ENCODE measurements at places on chromosomes 5 and 9.

GRCh38 chr9:135338546-135338945 lies 141.0 kb upstream of the PPP1R26 start:
- no peak for DNase-seq

GRCh38 chr5:9348401-9348996 lies 197.4 kb downstream of the SEMA5A start:
- no peak for DNase-seq

DNA sequence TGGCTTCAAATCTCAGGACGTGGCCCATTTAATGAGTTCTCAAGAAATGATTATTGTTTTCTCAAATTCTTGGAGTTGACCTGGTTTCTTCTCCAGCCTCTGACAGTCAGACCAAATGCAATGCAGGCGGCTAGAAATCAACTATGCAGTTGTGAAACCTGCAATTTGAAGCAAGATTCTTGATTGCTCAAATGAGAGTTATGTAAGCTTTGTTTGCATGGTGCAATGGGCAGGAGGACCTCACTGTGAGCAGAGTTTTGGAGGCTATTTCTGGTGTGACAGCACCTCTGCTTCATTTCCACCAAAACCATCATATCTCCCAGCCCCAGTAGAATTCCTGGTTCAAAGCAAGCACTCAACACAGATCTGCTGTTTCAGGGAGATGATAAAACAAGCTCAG lies 500.0 kb upstream of the KLF4 start:
- DNase-seq: no peak

GRCh38 chr5:118552146-118552545 lies 436.2 kb downstream of the DTWD2 start:
- no peak for DNase-seq

- no peak for DNase-seq
Measured at GRCh38 chr9:137083394-137084004, 3.3 kb upstream of the MAN1B1 start.

- DNase-seq: no peak
Measured at GRCh38 chr5:165187815-165188214, 1682.4 kb downstream of the MAT2B start.

GRCh38 chr9:3824581-3824980 lies 298.8 kb upstream of the RFX3 start:
- DNase-seq: no peak

DNA sequence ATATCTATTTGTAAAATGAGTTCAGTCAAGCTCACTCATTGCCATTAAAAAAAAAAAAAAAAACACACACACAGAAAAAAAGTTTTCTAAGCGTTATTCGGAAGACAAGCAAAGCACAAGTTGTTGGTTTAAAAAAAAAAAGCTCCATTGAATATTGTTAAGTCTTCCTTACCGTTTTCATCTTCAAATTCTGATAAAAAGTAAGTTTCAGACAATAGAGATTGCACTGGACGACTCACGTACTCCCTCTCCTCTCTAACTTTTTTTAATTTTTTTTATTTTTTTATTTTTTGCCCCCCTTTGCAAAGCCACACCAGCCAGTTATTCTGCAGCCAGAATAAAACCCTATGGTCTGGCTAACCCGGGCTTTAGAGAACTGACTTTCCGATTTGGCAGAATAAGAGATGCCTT lies 544 bp downstream of the ADAMTS6 start:
- DNase-seq: no peak

DNA sequence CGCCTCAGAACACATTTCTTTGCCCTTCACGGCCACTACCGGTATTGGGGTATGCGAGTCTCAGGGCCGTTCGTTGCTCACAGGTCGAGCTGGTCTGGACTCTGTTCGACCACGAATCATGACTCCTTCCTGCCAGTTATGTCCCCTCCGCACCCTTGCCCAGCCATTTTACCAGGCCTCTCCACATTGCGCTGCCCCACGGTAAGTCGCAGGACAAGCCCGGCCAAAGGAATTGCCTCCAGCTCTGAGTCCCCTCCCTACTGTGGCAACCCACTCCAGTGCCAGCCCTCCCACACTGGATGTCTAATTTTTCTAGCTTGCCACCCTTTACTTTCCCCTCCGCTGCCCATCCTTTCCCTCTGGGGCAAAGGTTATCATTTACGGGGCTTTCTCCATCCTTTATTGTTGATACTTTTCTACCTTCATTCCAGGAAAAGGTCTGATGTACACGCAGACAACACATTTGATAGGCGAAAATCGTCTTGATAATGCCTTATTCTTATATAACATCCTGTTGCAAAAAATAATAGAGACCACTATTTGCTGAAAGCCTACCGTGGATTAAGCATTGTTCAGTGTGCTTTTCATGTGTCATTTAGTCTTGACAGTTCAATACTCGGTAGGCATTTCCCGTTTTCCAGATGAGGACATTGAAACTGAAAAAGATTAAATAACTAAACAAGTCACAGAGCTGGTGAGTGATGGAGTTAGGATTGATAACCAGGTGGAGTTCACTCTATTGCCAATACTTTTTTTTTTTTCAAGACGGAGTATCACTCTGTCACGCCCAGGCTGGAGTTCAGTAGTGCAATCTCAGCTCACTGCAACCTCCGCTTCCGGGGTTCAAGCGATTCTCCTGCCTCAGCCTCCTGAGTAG lies 958 bp upstream of the HSPA5 start:
- DNase-seq: no peak

- no peak for DNase-seq
Measured at GRCh38 chr5:120926471-120926870, 462.4 kb downstream of the PRR16 start.

GRCh38 chr5:146818822-146819221 lies 59.7 kb downstream of the PPP2R2B start:
- no peak for DNase-seq

GRCh38 chr9:86549401-86549811 lies 195.2 kb upstream of the TUT7 start:
- DNase-seq: no peak

DNA sequence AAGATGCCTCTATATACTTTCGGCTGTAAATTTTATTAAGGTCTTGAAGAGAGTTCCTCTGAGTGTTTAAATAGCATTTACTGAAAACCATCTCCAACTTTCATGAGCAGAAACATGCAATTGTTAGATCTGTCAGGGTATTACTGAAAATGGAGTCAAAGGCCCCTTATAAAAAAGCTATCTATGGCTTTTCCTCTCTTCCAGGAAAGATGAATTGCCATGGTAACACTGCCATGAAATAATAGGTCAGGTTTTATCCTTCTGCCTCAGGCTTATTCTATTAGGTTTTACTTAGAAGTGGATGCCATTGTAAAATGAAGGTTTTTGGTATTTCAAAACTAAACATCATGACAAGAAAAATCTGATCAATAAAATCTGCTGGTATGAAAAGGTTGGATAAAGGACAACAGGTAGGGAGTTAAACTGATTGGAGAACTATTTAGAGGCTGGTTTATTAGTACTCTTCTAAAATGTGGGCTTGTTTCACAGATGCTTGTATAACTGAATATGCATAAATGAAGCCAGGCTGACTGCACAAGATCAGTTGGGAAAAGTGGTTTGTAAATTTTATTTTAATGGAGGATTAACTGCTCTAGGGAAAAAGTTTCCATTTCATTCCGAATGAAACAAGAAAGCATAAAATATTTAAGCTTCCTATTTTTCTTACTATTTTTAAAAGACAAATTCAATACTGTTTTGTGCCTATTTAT lies 135.5 kb downstream of the RAB3C start:
- no peak for DNase-seq

- DNase-seq: no peak
Measured at GRCh38 chr5:176675676-176676360, 28.5 kb downstream of the TSPAN17 start.

GRCh38 chr9:80072451-80072850 lies 500.7 kb downstream of the TLE4 start:
- DNase-seq: no peak

DNA sequence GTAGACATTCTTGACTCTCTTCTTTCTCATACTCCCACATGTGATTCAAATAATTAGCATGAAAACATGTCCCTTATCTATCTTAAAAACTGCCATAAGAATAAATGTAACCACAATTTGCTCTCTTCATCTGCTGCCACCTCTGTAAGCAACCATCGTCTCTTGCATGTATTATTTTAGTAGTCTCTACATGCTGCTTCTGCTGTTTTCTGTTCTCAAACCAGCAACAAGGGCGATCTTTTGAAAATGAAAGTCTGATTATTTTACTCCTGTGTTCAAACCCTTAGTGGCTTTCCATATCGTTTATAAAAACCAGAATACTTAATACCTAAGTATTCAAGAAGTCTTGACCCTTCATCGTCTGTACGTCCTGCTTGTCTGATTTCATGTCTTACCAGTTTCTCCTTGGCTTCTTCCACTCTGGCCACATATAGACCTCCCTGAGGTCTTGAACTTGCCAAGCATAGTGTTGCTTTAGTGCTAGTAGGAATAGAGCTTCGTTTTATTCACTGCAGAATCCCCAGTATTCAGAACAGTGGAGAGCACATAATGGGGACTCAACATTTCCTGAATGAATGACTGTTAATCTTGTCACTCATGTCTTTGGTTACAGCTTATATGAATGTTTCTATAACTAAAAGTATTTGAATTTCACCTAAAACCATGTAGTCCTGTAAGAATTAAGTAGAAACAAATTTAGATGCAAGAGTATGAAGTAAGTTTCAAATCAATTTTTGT lies 10.6 kb downstream of the CDC42SE2 start:
- DNase-seq: no peak

GRCh38 chr5:170818232-170818631 lies 34.7 kb downstream of the GABRP start:
- no peak for DNase-seq

DNA sequence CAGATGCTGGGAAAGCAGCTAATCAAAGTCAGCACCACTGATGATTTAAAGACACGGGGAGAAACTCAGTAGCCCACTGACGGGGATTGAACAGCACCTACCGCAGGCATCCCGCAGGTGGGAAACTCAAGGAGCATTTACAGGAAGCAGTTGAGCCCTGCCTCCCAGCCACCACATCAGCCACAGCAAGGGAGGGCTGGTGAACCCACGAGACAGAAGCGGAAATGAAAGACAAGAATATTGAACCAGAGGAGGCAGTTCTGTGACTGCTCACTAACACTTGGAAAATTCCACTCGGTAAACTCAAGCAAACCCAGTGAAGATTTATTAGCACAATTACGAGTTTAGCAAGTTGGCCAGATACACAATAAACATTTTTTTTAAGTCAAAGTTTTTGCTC lies 10.6 kb upstream of the FAM163B start:
- DNase-seq: no peak

DNA sequence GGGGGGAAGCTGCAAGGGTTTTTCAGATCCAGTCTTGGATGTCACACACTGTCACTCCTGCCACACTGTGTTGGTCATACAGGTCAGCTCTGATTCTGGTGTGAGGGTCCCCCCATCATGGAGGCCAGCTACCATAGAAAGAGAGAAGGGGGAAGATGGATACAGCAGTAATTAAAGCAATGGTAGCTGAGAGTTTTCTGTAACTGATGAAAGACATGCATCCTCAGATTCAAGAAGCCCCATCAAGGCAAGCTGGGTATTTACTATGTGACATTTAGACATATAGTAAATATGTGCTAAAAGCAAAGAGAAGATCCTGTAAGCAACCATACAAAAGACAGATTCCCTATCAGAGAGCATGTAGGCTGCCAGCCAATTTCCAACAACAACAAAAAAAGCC lies 110.9 kb upstream of the COL5A1 start:
- DNase-seq: no peak

DNA sequence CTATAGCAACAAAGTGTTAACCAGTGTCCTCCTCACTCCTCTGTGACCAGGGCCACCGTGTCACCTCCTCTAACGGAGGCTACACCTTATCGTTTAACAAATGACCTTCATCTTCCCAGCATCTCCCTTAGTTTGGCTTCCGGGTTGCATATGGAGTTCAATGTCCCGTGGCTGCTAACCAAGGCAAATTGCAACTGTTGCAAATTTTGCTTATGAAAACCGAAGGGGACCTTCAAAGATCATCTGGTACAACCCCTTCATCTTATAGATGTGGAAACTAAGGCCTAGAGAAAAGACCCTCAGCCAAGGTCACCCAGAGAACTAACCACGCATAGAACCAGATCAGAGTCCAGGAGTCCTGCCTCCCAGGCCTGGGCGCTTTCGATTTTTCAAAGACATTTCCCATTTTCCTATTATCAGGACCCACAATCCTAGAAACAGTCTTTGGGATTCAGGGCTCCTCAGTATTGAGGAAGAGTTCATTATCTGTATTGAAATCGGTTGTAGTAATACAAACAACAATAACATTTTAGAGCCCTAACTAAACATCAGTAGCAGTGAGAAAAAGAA lies 1.4 kb downstream of the PRELID2 start:
- no peak for DNase-seq

DNA sequence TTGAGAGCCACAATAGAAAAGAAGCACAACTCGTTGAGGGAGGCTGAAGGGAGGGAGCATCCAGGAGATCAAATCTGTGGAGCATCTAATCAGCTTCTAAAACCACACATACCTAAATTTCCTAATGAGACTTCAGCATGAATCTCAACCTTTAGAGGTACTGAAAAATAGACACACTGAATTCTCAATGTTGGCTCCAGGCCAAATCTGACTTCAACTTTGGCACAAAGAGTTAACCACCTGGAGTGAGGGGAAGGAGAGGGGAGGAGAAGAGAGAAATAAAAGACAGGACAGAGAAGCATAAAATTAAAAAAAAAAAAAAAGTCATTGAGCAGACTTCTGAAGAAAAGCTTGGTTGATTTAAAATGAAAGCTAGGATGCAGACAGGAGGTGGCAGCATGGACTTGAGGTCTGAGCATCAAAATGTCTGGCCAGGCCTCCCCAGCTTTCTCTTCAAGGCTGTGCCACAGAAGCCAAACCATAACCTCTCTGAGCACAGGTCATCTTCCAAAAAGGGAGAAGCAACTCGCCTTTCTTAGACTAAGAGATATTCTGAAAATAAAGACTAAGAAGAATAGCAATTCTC lies 205.6 kb downstream of the DENND1A start:
- peak; percentile 2 for DNase-seq

GRCh38 chr9:95876595-95876994 lies 1.1 kb downstream of the ERCC6L2 start:
- no peak for DNase-seq

DNA sequence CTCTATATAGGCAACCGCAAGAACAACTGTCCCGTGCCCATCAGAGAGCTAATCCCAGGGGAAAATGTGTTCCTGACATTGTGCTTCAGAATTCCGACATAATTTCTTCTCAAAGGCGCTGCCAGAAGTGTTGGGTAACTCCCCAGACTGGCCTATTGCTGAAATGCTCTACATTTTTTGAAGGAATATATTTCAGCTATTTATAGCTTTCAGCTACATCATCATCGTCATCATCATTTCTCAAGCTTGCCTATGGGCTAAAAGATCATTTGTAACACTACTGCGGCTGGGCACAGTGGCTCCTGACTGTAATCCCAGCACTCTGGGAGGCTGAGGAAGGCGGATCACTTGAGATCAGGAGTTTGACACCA lies 49.7 kb downstream of the MYO10 start:
- DNase-seq: no peak
